CD4-positive, alpha-beta memory T cell (primary cell): ENCODE measurements at places on chromosomes 7 and 10. TPM values are rescaled to one million over a fixed set of nuclear protein-coding genes. Genes with fewer than 3 reads are reported as not detected.

Gene ACBD7
- not detected for total RNA-seq

Gene ZNF107
- total RNA-seq = 30.2 TPM

Gene GBX1
- not detected for total RNA-seq

Gene SPDYE16
- total RNA-seq = 0.73 TPM

Gene VPS37D
- total RNA-seq = not detected

Gene ARID5B
- total RNA-seq = 41.9 TPM

Gene AKR1E2
- 9.8 TPM for total RNA-seq

Gene CCDC126
- total RNA-seq = 15.5 TPM

Gene RAPGEF5
- total RNA-seq = not detected

Gene TMEM225B
- total RNA-seq = 1.1 TPM

DNA sequence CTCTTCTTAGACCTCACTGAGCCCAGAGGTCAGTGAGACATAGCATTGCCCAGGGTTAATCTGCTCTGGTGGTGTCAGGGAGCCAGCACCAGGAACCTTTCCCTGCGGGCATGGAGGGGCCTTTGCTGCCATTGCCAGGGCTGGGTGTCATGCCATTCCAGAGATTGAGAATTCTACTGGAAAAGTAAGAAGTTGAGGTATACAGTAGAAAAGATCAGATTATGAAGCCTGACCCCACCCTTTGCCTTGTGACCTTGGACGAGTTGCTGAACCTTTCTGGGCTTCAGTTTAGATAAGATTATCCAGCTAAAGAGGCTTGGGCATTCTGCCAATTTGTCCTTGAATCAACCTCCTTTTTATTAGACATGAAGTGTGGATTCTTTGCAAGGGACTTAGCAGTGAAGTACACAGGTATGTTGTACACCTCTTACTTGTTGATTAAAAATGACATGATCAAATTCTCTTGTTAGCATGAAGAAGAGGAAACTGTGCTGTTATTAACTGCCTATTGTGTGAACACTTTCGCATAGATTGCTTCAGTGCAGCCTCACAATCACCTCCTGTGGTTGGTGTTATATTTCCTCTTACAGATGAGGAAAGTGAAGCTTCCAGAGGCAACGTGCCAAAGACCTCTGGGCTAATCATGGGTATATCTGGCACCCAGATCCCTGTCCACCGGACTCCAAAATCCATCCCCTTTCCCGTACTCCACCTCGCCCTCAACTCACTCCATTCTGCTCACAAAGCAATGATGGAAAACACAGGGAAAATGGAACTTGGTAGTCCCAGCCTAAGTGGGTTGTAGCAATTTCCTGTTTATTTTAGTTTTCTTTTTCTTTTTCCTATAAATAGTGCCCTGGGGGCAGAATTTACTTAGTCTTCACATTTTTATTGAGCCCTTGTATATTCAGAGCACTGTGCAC is 151.3 kb downstream of the CAMK1D start:
- DNase-seq = no peak

- no peak for DNase-seq
These were observed 36.9 kb upstream of the ZNF518A start for GRCh38 chr10:96092999-96093767.

- no peak for DNase-seq
These were observed 65.4 kb upstream of the APBB1IP start for GRCh38 chr10:26372513-26373354.

DNA sequence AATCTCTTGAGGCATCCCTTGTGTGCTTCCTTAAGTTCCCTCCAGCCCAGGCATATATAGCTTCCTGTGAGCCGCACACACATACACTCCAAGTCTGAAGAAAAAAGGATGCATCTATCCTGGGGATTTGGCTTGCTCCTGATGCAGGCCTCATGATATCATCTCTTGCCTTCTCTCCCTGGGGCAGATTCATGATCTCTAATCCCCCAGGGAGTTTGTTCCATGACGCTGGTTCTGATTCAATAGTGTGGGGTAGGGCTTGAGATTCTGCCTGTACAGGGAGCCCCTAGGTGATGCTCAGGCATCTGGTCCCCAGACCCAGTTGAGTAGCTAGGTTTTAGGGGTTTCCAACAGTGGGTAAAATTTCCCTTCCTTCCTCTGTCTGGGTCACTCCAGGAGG is 1.5 kb downstream of the PON1 start:
- DNase-seq = no peak

DNA sequence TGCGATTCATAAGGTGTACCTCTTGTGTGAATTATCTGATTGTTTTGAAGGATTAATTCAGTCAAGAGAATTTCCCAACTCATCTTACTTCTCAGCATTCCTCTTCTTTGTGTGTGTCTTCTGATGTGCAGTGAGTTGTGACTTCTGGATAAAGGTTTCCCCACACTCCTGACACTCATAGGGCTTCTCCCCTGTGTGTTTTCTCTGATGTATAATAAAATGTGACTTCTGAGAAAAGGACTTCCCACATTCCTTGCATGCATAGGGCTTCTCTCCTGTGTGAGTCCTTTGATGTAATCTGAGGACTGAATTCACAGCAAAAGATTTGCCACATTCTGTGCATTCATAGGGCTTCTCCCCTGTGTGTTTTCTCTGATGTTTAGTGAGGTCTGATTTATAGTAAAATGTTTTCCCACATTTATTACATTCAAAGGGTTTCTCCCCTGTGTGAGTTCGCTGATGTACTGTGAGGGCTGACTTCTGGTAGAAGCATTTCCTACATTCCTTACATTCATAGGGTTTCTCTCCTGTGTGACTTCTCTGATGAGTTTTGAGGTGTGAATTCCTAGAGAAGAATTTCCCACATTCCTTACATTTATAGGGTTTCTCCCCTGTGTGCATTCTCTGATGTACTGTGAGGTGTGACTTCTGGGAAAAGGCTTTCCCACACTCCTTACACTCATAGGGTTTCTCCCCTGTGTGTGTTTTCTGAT is 24.2 kb downstream of the ZNF25 start:
- DNase-seq = no peak

DNA sequence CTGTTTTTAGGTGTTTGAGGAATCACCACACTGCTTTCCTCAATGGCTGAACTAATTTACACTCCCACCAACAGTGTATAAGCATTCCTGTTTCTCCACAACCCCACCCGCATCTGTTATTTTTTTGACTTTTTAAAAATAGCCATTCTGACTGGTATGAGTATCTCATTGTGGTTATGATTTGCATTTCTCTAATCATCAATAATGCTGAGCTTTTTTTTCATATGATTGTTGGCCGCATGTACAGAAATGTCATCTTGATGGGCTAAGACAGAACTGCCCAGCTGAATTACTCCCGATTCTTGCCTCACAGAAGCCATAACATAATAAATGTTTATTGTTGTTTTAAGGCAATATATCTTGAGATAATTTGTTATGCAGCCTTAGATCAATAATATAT is 93.1 kb upstream of the DKK1 start:
- no peak for DNase-seq

- no peak for DNase-seq
These were observed 31.9 kb downstream of the FAM107B start for GRCh38 chr10:14742815-14743214.

DNA sequence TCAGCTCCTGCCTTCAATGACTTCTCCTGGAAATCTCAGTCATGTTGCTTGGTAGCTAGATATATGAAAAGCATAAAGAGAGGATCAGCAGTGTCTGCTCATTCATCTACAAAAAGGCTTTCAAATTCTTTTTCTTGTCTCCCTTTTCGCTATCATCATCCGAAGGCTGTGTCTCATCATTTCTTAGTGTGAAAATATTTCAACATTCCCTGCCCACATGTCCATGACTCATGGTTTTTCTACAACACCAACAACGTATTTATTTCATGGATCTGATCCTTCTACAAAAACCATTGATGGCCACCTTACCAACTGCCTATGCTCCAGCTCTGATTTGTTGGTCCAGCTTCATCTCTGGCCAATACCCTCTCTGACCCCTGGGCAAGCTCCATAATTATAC is 472.5 kb upstream of the GHITM start:
- DNase-seq = no peak

DNA sequence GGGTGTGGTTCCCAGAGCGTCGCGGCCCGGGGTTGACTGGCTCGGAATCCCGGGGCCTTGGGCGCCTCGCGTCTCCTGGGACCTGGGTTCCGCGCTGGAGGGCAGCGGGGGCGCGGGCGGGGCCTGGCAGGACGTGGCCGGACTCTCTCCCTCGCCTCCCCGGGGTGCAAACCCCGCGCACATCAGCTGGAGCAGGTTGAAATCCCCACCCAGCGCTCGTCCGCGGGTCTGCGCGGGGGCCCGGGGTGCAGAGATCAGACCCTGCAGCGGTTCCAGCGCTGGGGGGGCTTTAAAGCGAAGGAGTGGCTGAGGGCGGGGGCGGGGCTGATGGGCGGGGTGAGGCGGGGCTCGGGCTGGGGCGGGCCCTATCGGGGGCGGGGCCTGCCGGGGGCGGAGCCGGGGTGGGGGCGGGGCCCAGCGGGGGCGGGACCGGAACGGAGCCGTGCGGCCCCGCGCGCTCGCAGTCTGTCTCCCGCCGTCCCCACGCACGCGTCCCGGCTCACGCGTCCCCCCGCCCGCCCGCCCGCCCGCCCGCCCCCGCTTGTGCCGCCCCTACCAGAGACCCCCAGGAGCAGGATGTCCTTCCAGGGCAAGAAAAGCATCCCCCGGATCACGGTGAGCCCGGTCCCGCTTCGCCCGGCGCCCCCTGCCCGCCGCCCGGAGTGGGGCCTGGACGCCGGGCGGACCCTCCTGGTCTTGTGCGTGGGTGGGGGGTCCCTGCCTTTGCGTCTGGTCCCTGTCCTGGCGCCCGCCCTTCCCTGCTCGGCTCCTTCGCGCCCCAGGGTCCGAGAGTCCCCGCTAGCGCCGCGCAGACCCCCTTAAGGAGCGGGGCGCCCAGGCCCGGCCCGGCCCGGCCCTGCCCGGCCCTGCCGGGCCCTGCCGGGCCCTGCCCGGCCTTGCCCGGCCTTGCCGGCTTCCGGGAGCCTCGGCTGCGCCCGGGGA is at the start of gene DPYSL4:
TSS of gene DPYSL4 (plus strand) at position 461 of the 942 bp plus-strand sequence. CDS start at position 577, 116 bp downstream.
- peak; percentile 57 for DNase-seq

DNA sequence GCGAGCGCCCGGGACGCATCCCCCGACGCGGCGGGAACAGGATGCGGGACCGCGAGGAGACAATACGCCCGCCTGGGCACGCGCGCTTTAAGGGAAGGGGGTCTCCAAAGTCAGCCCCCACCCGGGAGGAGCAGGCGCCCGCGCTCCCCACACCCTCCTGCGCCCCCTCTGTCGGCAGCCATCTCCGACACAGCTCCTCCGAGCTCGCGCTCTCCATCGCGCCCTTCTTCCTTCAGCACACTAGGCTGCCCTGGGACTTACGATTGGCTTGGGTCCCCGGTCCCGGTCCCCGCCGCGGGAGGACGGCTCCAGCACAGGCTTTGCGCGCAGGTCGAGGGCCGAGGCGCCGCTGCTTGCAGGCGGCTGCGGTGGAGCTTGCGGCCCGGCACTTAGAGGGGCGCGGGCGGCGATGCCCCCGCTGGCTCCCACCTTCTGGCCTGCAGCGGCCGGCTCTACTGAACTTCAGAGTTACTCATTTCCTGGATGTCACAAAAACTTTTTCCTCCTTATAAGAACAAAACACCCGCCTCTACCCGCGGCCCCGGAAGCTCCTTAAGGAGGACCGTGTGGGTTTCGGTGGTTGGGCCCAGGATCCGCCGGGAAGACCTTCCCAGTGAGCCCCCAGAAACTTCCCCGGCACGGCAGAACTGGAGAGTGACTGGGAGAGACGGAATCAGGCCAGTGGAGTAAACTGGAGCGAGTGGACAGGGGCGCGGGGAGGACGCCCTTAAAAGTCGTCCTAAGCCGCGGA is at the start of gene ITPRIP:
TSS of gene ITPRIP (minus strand) at position 481 of the 751 bp plus-strand sequence. CDS start 22,414 bp downstream, outside the sequence.
- DNase-seq = peak; percentile 85

DNA sequence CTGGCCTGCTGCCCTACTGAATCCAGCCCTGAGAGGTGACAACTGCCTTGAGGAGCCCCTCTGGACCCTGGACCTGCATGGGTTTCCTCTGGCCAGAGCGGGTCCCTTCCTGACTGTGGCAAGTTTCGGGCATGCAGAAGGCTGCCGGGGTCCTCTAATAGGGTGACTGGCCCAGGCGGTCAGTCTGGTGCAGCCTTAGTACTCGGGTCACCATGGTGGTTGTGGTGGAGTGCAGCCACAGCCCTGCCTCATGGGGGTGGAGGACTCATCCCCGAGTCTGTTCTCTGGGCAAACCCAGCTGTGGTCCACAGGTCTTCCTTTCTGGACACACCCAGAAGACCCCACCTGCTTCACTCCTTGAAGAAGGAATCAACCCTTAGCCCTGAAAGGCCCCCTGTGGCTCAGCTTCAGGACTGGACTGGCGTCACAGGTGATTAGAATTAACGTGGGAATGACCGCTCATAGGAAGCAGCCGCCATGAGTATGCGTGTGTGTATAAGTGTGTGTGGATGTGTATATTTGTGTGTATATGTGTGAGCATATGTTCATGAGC is 28.7 kb downstream of the RAMP3 start:
- no peak for DNase-seq

DNA sequence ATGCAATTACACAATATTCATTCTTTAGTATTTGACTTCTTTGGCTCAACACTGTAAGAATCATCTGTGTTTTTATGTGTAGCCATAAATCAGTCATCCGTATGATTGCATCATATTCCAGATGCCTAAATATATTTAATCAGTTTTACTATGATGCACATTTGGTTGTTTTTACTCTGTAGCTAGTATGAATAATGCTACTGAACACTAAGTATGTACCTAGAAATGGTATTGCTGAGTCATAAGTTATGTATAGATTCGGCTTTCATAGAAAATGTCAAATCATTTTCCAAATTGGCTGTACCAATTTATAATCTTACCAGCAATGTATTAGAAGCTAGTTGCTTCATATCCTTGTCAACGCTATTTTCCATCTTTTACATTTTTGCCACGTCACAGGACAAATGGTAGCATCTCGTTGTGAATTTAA is 197.3 kb upstream of the PLXNA4 start:
- no peak for DNase-seq

- no peak for DNase-seq
These were observed 143.6 kb upstream of the FAM13C start for GRCh38 chr10:59505926-59506325.

DNA sequence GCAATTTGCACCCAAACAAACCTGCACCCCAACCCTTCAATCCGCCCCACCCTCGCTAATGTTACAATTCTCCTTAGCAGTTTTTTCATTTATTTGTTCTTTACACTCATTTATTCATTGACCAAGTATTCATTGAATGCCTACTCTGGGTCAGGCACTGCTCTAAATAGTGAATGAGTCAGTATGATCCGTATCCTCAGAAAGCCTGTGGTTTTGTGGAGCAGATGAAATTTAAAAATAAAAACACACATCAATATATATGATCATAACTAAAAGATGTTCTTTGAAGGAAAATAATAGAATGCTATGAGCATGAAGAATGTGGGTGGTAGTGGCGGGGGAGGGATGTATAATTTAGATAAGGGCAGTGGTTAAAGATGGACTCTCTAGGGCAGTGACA is 13.3 kb downstream of the IFIT5 start:
- DNase-seq = no peak

GRCh38 chr7:1233333-1234048 is 819 bp downstream of the UNCX start:
- no peak for DNase-seq

- no peak for DNase-seq
These were observed 1126.3 kb downstream of the SORCS1 start for GRCh38 chr10:106038246-106038645.

DNA sequence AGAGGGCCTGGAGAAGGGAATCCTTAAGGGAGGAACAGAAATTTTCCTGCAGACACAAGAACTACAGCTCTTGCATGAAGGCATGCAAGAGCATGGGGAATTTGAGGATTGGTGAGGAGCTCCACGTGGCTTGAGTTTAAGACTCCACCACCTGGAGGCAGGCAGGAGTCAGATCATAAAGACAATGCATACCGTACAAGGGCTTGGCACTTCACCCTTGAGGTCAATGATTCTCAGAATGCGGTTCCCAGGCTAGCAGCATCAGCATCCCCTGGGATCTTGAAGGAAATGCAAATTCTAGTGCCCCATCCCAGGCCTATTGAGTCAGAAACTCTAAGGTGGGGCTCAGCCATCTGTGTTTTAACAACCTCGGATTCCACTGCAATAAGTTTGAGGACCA is 143.8 kb downstream of the C7orf25 start:
- no peak for DNase-seq
